ENCODE measurements at places on chromosomes 4 and X. TPM values are rescaled to one million over a fixed set of nuclear protein-coding genes. Genes with fewer than 3 reads are reported as not detected.

The JADE3 gene
- 0.60 TPM for total RNA-seq

The CLCN5 gene
- 6.0 TPM for total RNA-seq

The POU3F4 gene
- total RNA-seq = not detected

The RBMXL3 gene
- not detected for total RNA-seq

The P2RY8 gene
- total RNA-seq = 3.0 TPM

The SRPX gene
- total RNA-seq = 39.2 TPM

The GAGE12G gene
- total RNA-seq = not detected

The TMSB15A gene
- total RNA-seq = not detected

The RHOH gene
- total RNA-seq = 4.1 TPM

The TBC1D9 gene
- total RNA-seq = 15.1 TPM

The FGA gene
- not detected for total RNA-seq

The GYPA gene
- not detected for total RNA-seq

The SH2D1A gene
- total RNA-seq = not detected

The RS1 gene
- total RNA-seq = not detected

The ACE2 gene
- 23.9 TPM for total RNA-seq

The USP26 gene
- not detected for total RNA-seq

The PITX2 gene
- total RNA-seq = 15.0 TPM

The CXCL5 gene
- 0.64 TPM for total RNA-seq

The RXFP1 gene
- total RNA-seq = not detected

The ADH1B gene
- total RNA-seq = 148 TPM

The TMEM31 gene
- total RNA-seq = not detected

The AFP gene
- not detected for total RNA-seq

The PABPC5 gene
- total RNA-seq = 1.1 TPM

The FRMD7 gene
- not detected for total RNA-seq

The BST1 gene
- total RNA-seq = 4.3 TPM

The TEX13C gene
- not detected for total RNA-seq

The NMU gene
- total RNA-seq = not detected

The PARM1 gene
- total RNA-seq = 109 TPM

The PASD1 gene
- total RNA-seq = not detected

The MAB21L2 gene
- total RNA-seq = 63.0 TPM

The PNMA6A gene
- not detected for total RNA-seq

The TMEM47 gene
- 15.9 TPM for total RNA-seq

The SPANXA2 gene
- not detected for total RNA-seq

The PI4K2B gene
- 26.1 TPM for total RNA-seq

The GRIA3 gene
- 1.1 TPM for total RNA-seq

All from transverse colon (tissue), 4 donors.